ENCODE measurements at places on chromosomes 11 and 22.

DNA sequence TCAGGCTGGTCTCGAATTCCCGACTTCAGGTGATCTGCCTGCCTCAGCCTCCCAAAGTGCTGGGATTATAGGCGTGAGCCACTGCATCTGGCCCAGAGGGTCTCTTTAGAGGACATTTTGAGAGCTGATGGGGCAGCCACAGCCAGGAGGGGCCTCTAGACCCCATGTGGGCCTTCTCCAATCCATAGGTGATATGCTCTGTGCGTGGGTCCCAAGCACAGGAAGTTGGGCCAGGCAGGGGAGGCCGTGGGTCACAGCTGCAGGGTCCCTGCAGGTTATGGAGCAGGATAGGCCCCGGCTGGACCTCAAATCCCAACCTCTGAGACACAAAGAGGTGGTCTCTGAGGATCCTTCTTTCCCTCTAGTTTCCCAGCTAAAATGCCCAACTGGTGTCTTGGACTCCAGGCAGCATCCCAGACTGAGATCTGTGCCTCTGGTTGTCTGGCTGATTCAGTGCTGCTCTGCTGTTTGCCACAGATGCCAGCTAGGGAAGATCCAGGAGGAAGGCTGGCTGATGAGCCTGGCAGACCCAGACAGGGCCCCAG lies 1.5 kb downstream of the LRRC75B start:
- DNase-seq, result no peak

- no peak for DNase-seq
Measured at GRCh38 chr11:113247221-113247620, 67.2 kb upstream of the TTC12 start.

GRCh38 chr11:85758480-85759039 lies 52.4 kb downstream of the SYTL2 start:
- no peak for DNase-seq

DNA sequence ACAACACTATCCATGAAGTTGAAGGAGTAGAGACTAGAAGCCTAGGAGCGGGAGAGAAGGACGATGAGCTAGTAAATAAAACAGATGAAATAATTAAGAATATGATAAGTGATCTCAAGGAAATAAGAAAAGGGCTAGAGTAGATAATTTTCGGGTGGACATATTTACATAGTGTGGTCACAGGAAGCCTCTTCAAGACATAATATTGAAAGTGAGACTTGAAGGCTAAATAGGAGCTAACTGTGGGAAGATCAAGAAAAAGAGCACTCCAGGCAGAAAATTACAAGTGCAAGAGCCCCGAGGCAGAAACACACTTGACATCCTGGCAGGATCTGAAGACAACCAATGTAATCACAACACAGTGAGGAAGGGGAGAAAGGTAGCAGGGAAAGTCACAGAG lies 11.9 kb upstream of the PPFIBP2 start:
- no peak for DNase-seq

GRCh38 chr22:43313890-43314474 lies 29.2 kb downstream of the SCUBE1 start:
- no peak for DNase-seq

DNA sequence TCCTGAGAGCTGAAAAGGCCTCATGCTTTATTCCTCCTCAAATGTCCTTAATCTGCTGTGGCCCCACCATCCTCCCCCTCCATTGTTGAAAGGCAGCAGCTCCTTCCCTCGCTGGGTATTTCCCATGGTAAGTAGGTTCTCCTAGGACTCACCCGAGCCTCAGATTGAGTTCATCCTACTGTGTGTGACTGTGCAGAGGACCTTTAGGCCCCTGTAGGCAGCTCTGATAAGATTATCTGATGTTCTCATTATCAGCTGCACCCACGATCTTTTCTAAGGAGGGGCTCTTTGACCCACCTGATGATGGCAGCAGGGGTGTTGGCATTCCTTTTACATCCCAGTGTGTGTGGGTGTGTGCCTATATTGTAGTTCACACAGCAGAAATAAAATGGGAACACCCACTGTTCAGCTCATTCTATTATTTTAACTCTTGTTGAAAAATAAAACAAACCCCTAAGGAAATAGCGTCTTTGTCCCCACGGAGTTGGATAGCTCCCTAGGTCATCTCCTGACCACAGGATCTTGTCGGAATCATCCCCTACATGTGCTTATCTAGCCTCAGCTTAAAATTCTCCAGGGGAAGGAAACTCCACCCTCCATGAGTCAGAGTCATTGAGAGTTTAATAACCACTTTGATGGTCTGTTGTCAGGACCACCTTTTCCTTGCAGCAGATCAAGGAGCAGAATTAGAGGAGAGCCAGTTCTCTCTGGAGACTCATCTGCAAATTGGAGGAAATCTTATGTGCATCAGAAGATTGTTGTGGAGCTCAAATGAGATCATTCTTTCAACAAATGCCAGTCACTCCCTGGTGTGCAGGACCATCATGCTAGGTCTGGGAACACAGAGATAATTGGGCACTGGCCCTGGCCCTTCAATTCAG lies 19.3 kb downstream of the ENDOD1 start:
- DNase-seq, result no peak

DNA sequence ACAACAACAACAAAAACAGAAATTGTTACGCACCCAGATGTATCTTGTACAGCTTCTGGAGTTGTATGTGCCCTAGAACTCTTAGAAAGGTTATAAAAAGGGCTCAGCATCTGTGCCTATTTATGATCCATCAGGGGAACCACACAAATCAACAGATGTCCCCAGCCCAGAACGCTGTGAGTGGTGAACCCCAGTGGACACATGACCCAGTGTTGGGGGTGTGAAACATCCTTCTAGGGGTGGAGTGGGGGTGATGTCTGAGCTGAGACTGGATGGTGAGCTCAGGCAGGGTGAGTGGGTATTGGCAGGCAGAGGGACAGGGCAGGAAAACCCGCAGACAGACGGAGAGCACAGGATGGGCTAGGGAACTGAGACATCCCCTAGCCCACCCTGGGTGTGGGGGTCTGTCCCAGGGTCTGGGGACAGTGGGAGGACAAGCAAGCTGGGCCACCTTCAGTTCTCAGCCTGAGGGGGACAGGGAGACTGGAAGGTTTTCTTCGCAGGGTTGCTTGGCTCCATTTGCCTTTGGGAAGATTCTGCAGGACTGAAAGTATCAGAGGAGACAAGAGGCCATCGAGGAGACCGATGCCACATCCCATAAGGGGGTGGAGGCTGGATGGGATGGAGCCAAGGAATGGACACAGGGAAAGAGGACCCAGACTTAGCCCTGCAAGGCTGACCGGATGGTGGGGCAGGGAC lies 5.8 kb upstream of the EMID1 start:
- no peak for DNase-seq

DNA sequence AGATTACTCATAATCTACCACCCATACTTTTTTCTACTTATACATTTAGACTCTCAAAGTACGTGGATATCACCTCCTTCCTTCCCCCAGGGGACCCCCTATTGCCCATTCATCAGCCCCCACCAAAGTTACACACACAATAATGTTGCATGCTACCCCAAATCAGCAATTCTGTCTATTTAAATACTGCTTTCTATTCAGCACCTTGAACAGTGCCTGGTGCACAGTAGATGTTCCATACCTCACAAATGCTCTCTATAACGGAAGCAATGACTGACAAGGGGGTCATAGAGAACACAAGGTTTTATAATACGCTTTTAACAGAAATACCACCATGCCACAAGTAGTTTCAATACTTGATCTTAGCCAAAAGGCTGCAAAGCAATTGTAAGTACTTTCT lies 370.7 kb downstream of the MIAT start:
- DNase-seq, result no peak

DNA sequence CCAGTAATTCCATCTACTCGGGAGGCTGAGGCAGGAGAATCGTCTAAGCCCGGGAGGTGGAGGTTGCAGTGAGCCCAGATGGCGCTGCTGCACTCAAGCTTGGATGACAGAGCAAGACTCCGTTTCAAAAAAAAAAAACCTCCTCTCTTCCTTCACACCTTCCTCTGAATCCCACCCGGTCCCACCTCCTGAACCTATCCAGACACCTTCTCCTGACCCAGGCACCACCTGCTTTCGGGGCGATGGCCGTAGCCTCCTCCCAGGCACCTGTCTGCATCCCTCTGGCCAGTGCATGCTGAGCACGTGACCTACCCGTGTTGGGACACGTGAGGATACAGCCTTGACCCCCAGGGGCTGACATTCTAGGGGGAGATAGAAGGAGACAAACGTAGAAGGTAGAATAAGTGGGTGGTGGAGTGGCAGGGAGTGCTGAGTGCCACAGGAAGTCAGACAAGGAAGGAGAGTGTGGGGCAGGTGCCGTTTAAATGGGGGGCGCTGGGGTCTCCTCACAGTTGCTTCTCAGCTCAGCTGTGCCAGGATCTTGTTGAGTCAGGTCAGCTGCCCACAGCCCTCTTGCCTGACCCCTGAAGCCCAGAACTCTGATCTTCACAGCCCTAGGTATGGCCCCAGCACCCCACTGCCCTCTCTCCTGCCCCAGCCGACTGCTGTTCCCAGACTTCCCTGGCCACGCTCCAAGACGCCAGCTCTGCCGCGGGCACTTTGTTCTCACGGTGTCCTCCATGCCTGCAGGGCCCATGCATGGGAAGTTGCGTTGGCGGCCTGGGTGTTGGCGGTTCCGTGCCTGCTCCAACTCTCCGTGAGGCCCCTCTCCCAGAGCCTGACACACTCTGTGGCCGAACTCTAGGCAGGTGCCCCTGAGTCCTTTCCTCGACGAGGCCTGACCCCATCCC lies 1.2 kb upstream of the MIOX start:
- DNase-seq, result no peak

Measured in activated CD4-positive, alpha-beta T cell treated with anti-CD3 and anti-CD28 coated beads for 24 hours (primary cell).